ENCODE measurements at places on chromosomes 11 and 22. TPM values are rescaled to one million over a fixed set of nuclear protein-coding genes. Genes with fewer than 3 reads are reported as not detected.

Gene NCAM1
- total RNA-seq: 2.9 TPM

Gene SYT12
- total RNA-seq: 0.43 TPM

Gene MYO7A
- 0.43 TPM for total RNA-seq

Gene IGF2
- 44.8 TPM for total RNA-seq

Gene DAGLA
- total RNA-seq: 2.6 TPM

Gene FAT3
- total RNA-seq: 1.9 TPM

Gene GAL3ST1
- total RNA-seq: not detected

Gene SCUBE2
- 0.97 TPM for total RNA-seq

Gene BBOX1
- not detected for total RNA-seq

GRCh38 chr11:36427079-36427478 is 83.0 kb downstream of the TRAF6 start:
- DNase-seq: peak; percentile 52

DNA sequence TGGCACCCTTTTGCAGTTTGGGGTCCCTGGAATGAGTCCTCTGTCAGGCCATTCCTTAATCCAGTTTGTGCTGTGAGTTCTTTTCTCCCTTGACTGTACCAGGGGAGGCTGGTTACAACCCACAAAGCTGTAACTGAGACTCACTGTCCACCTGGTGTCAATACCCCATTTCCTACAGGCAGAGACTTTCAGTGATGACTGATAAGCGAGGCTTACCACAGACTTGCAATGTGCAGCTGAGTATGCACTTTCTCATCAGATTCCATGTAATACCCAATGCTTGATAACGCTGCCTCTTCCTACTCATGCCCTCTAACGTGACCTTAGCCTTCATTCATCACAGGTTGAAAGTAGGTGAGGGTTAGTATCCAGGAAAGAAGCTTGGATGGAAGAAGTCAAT is 120.1 kb downstream of the INSC start:
- DNase-seq: no peak

GRCh38 chr11:118202599-118203422 is 22.0 kb downstream of the JAML start:
- DNase-seq: no peak

DNA sequence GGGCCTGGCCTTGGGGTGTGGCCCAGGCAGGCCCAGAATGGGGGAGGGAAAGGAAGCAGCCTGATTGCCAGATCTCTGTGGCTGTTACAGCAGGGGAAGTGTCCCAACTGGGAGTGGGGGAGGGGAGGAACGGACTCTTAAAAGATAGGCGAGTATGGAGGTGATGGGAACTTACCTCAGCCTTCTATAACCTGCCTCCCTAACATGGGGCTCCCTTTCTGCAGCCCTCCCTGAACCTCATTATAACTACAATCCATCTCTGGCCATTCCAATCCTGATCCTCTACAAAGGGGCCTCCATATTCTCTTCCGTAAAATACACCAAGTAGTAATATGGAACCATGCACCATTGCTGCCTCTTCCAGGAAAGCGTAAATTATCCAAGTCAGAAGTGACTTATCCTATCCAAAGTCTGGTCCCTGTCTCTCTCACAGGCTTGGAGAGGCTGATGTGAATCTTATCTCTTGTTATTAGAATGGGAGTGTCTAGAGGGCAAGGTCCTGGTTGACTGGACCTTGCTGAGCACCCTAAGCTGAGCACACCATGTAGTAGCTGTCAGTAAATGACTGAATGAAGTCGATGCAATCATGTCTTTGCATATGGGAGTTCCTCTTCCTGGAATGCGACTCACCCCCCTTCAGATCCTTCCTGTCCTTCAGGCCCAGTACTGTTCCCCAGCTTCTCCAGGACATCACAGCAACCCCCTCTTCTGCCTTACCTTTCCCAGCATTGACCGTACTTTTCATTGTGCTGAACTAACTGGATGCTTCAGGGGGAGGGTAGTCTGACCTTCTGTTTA is 5.9 kb downstream of the RHOG start:
- DNase-seq: peak; percentile 11

GRCh38 chr11:112624431-112624830 is 336.8 kb upstream of the NCAM1 start:
- DNase-seq: no peak

DNA sequence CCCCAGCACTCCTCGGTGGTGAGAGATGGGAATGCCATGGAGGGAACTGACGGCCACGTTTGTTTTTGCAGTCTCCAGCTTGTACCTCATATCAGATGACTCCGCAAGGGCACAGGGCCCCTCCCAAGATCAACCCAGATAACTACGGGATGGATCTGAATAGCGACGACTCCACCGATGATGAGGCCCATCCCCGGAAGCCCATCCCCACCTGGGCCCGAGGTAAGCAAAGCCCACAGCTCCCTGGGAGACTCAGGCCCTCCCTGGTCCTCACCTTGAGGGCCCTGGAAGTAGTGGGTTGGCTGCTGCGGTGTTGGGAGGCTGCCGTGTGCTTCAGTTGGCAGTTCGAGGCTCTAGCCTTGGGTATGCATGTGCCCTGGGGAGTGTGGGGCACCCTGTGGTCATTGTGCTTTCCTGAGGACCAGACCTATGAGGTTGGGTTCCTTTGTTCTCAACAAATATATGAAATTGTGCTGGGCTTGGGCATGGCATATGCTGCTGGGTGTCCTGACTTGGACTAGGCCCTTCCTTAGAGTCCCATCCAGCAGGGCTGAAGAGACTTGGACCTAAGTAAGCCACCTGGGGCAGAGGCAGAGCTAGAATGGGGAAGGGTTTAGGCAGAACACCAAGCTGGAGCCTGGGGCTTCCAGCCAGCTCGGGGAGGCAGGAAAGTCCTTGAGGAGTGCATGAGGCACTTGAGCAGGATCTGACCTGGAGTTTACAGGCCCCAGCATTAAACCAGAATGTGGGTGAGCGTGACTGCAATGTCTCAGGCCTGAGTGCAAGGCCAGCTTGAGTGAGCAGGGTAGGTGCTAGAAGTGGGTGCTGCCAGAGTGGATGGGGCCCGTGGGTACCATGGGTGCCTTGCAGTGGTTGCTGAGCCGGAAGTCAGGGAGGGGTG is 26.4 kb downstream of the INCENP start:
- DNase-seq: no peak

GRCh38 chr11:72229925-72230763 is 5.6 kb downstream of the INPPL1 start:
- no peak for DNase-seq

DNA sequence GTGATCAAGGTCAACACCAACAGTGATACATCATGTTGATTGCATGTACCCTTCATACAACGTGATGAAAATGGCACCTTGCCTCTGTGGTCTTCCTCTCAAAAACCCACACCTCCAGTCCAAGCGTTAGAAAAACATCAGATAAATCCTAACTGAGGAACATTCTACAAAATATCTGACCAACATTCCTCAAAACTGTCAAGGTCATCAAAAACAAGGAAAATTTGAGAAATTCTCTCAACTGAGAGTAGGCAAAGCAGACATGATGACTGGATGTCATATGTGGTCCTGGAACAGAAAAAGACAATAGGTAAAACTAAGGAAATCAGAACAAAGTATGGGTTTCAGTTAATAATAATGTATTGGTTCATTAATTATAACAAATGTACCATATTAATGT is 64.0 kb upstream of the POU2AF1 start:
- DNase-seq: no peak

GRCh38 chr11:37948258-37948657 is 1350.2 kb upstream of the RAG2 start:
- DNase-seq: no peak

- no peak for DNase-seq
These were observed 17.0 kb upstream of the CTTN start for GRCh38 chr11:70381350-70381749.

- no peak for DNase-seq
These were observed 17.1 kb upstream of the DGKZ start for GRCh38 chr11:46330154-46330553.

DNA sequence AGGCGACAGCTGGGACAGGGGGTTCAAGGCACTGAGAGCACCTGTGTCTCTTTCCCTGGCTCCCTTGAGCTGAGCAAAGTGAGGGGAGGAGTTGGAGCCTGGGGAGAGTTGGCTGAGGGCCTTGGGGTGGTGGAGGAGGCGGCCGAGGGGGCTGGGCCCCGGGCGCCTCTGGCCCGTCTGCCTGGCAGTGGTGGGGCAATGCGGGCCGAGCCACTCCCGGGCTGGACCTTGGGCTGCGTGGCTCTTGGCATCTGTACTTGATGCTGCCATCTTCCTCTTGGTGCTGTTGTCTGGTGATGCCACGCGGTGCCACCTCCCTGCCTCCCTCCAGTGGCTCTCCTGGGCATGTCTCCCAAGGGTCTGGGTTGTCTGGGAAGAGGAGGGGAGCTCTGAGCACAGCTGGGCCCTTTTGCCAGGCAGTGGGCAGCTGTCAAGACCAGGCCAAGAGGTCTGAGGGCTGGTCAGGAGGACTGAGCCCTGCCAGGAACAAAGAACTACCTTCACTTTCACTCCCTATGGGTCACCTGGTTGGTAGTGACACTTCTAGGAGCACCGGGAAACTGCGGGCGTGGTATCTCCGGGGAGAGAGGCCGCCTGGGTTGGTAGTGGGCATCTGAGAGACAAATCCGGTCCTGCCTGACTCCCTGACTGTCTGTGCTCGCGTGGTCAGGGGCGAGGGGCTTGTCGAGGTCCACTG is 1.3 kb downstream of the GRIK4 start:
- no peak for DNase-seq

GRCh38 chr22:45358127-45358526 is 48.4 kb downstream of the FAM118A start:
- no peak for DNase-seq

DNA sequence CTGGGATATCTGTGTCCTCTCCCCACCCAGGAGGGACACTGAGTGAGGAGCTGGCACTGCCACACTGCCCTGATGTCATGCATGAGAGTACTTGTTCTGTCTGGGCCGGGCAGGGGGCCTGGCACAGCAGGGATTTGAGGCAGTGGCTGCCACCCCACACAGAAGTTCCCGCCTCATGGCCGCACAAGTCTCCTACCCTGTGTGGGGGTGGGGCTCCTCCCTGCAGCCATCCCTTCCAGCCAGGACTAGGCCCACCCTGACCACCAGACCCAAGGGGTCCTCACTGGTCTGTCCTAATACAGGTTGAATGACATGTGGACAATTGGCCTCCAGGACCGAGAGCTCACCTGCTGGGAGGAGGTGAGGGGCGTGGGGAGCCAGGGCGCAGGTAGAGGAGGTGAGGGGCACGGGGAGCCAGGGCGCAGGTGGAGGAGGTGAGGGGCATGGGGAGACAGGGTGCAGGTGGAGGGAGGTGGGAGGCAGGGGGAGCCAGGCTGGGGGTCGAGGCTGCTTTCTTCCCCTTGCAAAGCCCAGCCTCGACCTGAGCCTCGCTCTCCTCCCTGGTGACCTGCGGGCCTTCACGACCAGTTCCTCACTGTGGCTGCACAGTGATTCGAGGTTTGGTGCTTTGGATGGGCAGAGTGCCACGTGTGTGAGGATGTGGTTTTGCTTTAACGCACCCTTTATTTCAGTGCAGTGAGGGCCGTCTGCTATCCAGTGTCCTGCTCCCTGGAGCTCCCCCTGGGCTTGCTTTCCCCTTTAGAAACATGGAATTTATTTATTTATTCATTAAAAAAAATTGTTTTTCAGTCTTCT is 7.4 kb downstream of the LZTR1 start:
- no peak for DNase-seq

All from fibroblast of villous mesenchyme (primary cell).